GM23338 (cell line): ENCODE measurements at places on chromosomes 3 and 15. TPM values are rescaled to one million over a fixed set of nuclear protein-coding genes. Genes with fewer than 3 reads are reported as not detected.

Gene TMCO5A
- polyA plus RNA-seq = not detected in 2 replicates

Gene SV2B
- polyA plus RNA-seq = 0.06 and 0.09 TPM in 2 replicates

Gene GOLGA6A
- 0.18 and 0.57 TPM in 2 replicates for polyA plus RNA-seq

Gene ASB14
- polyA plus RNA-seq = 0.38 and 0.87 TPM in 2 replicates

Gene LOXL1
- polyA plus RNA-seq = 6.9 and 10.3 TPM in 2 replicates

Gene CP
- 2.3 and 3.6 TPM in 2 replicates for polyA plus RNA-seq
